ENCODE measurements at places on chromosomes 5 and 9.

GRCh38 chr5:148897842-148898241 lies 71.4 kb downstream of the ADRB2 start:
- no peak for DNase-seq

- DNase-seq: no peak
Observed at GRCh38 chr9:92406477-92406876, 2.1 kb upstream of the OGN start.

- DNase-seq: no peak
Observed at GRCh38 chr5:17255471-17256021, 38.1 kb downstream of the BASP1 start.

GRCh38 chr5:57402348-57402747 lies 80.3 kb downstream of the ACTBL2 start:
- DNase-seq: no peak

DNA sequence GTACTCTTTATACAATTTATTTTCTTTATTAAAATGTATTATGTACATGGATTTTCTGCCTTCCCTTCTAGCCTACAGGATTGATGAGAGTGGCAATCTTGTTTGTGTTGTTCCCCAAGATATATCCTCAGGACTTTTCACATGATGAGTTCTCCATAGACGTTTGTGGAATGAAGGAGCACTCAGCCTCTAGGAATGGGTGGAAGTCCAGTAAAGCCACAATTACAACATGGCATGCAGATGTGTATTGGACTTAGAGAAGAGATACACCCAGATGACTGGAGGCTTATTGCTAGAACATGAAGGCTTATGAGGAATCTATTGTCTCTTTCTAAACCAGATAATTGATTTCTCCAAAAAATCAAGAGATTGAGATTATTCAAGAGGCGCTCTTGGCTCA lies 8.2 kb upstream of the DOCK2 start:
- DNase-seq: no peak

DNA sequence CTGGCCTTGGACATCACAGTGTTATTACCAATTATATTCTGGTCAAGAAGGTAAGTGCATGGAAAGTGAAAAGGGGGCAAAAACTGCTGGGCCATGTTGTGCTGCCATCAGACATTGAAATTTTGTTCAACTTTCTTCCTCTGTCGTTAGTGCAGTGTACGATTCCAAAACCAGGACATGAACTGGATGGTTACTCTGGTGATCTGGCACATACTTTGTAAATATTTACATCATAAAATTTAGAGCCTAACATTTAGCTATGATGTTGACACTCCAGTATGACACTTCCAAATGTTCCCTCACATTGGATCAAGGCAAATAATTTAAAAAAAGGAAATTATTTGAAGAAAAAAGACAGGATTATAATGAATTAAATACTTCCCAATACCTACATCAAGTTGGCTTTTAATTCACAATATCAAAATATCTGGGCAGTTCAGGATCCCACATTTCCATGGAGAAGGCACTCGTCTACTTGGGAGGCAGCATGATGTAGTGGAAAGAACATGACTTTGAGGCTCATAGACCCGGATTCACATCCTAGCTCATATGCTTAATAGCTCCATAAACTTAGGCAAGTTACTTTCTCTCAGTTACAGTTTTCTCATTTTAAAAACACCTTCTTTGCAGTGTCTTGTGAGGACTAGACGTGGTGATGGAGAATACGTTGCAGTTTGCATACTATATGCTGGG lies 342.5 kb upstream of the MPDZ start:
- DNase-seq: no peak

DNA sequence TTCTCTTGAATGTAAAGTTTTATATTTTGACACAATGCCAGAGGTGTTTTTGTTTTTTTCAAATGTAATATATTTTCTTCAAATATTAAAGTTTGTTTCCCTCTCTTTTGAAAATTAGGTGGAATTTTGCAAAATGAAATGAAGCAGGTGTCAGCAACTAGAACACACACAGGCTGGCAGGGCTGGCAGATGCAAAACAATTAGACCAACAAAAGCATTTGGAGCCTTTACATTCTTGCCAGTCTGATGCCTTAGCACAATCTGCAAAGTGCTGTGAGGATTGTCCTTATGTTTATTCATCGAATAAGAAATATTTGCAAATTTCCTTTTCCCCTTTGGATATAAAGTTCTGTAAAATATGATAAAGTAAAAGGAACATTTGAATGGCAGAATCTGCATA lies 1063.9 kb downstream of the CDH9 start:
- DNase-seq: no peak

Measured in kidney capillary endothelial cell (primary cell).